ENCODE measurements at places on chromosomes 1 and 21. TPM values are rescaled to one million over a fixed set of nuclear protein-coding genes. Genes with fewer than 3 reads are reported as not detected.

The RPTN gene
- not detected for total RNA-seq

The SPRR2A gene
- total RNA-seq = not detected

The EGLN1 gene
- total RNA-seq = 30.1 TPM

The NR5A2 gene
- 0.59 TPM for total RNA-seq

The CCDC27 gene
- not detected for total RNA-seq
